Stimulated activated CD8-positive, alpha-beta memory T cell treated with anti-CD3 and anti-CD28 coated beads, Interleukin-15, amount 100 ng/mL, for 24 hours (primary cell): ENCODE measurements at places on chromosomes 12 and 14.

DNA sequence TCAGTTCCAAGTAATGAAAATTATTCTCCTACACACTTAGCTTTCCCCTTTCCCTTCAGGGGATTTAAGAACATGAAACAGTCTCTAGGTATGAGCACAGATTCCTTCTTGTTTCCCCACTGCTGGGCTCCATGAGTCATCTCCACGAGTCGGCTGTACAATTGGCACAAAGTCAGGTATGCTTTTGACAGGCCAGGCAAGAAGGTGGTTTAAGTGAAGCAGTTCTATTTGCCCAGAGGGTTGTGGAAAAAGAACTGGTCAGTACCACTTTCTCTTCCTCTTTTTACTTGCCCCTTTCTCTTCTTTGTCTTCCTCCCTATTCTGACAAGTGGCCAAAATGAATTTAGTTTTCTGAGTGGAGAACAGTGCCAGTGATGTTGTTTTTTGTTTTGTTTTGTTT lies 16.3 kb downstream of the DYNC1H1 start:
- no peak for DNase-seq

DNA sequence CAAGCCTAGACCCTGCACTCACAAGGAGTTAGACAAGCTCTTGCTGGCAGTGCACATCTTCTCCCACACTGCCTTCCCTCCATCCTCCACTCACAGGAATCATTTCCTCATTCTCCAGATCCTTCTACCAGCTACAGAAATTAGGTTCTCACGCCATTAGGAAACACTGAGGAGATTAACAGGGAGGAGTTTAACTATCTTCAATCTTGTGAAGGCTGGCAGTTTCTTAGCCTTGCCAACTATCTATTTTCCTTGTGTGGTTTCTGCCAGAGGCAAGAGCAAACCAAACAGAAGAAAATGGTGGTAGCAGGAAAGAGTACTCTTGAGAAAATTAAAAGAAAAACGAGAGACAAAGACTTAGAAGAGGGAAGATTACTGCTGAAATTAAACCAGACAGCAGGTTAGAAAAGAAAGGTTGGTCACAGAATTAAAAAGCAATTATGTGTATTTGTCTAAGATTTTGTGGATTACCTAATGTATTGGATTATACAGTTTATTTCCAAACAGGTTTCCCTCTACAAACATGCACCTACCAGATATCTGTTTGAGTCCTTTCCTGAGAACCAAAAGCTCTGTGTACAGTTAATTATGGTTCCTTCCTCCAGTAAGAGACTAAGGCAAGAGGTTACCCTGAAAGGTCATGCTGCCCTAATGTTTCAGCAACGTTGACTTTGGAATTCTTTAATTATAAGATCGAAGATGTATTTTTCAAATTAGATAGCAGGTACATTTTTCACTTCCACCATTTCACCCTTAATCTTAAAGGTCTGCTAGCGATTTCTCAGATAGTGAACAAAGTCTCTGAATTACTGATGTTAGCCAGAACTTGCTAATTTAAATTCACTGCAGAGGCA lies 5.0 kb downstream of the RERG start:
- no peak for DNase-seq

DNA sequence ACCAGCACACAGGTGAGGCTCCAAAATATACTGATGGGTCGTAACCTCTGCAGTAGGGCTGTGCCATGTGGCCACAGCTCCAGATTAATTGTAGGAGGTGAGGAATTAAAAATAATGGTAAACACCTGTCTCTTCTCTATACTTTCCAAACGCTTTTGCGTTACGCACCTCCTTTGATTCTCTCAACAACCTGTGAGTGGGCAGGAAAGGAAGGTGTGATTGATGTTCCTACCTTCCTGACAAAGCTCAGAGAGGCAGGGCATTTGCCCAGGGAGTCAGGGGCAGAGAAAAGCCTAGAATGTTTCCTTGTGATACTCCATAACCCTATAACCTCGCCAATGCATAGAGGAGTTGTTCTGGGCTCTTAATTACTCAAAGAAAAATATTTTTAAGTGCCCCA lies 124.9 kb downstream of the PRMT8 start:
- DNase-seq: no peak

- DNase-seq: no peak
Measured at GRCh38 chr12:52381206-52381605, 4.2 kb downstream of the KRT84 start.

GRCh38 chr12:65511134-65511834 lies 232.8 kb downstream of the MSRB3 start:
- no peak for DNase-seq

DNA sequence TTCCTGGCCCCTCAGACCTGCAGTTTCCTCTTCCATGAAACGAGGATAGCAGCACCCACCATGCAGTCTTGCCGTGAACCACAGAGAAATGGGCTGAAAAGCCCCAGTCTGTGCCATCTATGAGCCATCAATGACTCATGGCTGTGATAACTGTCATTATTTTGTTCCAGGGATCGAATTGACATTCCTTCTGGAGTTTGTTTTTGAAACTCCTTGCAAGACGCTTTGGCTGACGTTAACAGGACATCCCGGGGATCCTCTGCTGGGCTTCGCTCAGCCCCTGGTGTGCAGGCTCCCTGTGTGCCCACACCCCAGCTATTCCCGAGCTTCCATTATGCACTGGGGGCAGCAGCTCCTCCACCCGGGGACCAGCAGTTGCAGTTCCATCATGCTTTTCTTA lies 33.8 kb downstream of the MMAB start:
- DNase-seq: no peak

- no peak for DNase-seq
Measured at GRCh38 chr12:124425667-124426066, 130.8 kb downstream of the RFLNA start.

GRCh38 chr12:34345801-34346200 lies 323.5 kb downstream of the ALG10 start:
- no peak for DNase-seq

DNA sequence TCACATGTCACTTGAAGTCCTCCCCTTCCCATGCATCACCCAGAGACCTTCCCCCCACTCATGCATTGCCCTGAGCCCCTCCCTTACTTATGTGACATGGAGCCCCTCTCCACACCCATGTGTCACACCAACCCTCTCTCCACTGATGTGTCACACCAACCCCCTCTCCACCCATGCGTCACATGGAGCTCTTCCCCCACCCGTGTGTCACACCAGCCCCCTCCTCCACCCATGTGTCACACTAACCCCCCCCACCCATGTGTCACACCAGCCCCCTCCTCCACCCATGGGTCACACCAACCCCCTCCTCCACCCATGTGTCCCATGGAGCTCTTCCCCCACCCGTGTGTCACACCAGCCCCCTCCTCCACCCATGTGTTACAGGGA lies 30.4 kb downstream of the RTL1 start:
- no peak for DNase-seq

DNA sequence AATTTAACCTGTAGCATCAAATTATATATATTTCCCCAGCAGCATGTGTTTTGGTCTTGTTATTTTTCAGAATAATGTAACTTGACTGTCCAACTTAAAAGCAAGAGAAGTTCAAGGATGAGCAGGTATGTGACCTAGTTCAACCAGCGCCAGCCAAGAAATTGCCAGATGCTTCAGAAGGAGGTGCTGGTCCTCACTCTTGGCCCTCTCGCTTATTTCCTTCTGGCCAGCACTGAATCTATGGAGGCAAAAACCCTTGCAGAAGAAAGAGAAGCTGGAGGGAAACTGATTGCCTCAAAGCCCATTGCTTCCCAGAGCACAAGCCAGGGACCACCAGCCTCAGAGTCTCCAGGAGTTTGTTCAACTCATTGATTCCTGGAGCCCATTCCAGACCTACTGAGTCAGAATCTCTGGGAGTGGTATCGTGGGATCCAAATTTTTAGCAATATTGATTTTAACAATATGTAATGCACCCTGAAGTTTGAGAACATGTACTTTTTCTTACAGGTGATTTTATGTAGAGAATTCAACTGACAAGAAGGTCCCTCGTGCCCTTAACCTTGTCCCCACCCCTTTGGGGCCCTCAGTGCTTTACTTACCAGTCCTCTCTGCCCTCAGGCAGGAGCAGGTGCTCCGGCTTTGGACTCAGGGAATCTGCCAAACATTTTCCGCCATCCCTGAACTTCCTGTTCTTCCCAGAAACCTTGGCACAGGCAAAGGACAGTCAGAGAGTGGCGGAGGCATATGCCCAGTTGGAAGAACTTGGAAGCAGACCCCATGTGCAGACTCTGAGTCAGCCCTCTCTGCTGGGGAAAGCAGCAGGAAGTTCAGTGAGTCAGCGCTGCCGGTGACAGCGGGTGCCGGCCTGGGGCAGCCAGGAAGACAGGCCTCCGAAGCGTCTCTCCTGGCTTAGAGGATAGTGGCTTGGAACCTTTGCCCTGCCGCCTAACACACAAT lies 10.4 kb downstream of the BEST3 start:
- no peak for DNase-seq

DNA sequence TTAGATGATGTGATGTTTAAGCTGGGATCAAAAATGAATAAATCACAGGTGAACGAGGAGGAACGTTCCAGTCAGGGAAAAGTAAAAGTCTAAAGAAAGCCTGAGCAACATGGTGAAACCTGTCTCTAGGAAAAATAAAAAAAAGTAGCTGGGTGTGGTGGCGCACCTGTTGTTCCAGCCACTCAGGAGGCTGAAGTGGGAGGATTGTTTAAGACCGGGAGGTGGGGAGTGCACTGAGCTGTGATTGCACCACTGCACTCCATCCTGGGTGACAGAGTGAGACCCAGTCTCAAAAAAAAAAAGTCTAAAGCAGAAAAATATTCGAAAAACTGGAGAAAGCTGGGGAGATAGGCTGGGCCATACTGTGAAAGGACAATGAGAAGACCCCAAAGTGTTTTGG lies 39.2 kb upstream of the SOCS2 start:
- DNase-seq: no peak

GRCh38 chr12:110183386-110183785 lies 59.2 kb downstream of the IFT81 start:
- DNase-seq: no peak

GRCh38 chr14:75917946-75918335 lies 63.9 kb downstream of the TGFB3 start:
- DNase-seq: no peak

DNA sequence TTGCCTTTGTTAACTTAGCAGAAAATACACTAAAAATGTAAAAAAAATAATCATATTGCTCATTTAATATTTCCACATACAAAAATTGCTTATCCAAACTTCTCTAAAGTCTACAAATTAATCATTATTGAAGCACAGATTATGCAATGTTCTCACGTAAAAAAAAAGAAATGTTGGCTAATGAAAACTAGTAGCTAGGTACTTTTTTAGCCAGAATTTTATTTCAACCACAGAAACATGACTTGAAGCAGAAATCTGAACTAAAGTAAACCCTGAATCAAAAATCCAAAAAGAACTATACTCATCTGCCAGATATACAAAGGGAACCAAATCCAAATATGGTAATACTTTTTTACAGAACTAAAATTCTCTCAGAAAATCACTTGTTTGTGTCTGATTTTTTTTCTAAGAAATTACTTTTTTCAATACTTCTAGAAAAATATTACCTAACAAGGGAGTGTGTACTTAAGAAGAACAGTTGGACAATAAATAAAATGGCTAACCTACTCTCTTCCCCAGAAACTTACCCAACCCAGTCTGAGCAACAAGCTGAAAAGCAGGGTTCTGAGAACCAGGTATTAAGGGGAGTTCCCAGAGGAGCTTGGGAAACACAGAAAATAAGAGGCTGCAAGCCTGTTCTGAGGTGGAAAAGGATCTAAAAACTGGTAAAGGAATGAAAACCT lies 78.4 kb upstream of the RAP1B start:
- no peak for DNase-seq

GRCh38 chr14:26032348-26032747 lies 565.5 kb downstream of the NOVA1 start:
- no peak for DNase-seq

- no peak for DNase-seq
Measured at GRCh38 chr12:4307593-4308333, 13.2 kb upstream of the TIGAR start.

DNA sequence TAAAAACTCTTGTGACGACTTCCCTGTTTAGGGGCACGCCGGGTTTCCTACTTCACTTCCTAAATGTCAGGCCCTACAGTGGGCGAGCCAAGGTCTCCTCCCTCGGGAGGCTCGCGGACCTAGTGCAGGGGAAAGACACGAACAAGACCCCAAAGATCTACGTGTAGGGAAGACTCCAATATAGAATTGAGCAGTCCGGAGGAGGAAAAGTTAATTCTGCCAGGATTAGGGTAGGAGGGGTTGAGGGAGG lies 564 bp downstream of the ATXN3 start:
- no peak for DNase-seq

DNA sequence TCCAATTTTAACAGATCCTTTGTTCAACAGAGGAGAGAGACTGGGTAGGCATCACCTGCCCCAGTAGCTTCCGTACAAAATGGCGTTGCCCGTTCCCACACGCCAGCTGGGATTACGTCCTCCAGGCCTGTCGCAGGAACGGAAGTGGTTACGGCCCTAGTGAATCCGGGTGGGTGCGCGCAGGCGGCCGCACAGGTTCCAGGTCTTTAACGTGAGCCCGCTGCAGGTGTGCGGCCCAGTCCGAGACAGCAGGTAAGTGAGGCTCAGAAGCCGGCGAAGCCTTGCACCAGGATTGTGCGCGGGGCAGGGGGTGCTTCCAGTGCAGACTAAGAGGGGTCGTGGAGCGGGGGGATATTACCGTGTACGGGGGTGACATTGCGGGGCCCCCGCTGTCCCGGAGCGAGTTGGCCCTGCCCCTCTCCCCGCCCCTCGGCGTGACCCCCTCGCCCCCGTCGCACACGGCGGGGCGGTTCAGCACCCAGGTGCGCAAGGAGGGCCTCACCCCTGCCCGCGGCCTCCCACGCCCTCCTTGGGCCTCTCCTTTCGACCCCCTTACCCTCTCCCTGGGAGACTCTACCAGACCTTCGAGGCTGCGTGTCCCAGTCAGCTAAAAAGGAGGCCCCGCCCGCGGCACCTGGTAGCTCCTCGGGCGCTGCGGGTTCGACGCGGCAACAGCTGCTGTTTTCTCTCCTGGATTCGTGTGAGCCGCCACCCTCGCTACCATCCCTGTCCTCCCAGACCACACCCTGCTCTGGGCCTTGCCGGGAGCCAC lies at the start of gene EXD2:
EXD2 (plus strand) TSS at position 159 of the 772 bp plus-strand sequence. CDS start 17,973 bp downstream, outside the sequence.
- peak; percentile 30 for DNase-seq

GRCh38 chr14:106848330-106849121 lies 1322.1 kb downstream of the TMEM121 start:
- DNase-seq: no peak

- no peak for DNase-seq
Measured at GRCh38 chr12:14111230-14111865, 129.9 kb upstream of the GRIN2B start.

GRCh38 chr12:77319166-77319565 lies 253.8 kb upstream of the E2F7 start:
- no peak for DNase-seq

DNA sequence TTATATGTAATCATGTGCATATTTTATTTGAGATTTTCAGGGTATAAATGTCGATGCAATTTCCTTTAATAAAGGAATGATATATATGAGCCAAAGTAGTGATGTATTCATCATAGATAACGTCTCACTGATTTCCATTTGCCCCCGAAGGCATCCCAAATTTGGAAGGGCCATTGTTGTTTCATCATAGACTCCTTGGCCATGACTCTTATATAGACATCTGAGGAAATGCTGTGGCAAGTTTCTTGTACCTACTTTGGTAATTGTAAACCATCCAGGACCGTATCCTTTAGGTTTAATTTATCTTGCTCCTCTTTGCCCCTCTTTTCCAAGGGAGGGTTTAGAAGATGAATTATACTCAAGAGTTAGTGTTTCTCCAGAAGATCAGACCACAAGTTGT lies 84.7 kb downstream of the SAMD4A start:
- DNase-seq: no peak
